ENCODE measurements at places on chromosomes 1 and 21.

DNA sequence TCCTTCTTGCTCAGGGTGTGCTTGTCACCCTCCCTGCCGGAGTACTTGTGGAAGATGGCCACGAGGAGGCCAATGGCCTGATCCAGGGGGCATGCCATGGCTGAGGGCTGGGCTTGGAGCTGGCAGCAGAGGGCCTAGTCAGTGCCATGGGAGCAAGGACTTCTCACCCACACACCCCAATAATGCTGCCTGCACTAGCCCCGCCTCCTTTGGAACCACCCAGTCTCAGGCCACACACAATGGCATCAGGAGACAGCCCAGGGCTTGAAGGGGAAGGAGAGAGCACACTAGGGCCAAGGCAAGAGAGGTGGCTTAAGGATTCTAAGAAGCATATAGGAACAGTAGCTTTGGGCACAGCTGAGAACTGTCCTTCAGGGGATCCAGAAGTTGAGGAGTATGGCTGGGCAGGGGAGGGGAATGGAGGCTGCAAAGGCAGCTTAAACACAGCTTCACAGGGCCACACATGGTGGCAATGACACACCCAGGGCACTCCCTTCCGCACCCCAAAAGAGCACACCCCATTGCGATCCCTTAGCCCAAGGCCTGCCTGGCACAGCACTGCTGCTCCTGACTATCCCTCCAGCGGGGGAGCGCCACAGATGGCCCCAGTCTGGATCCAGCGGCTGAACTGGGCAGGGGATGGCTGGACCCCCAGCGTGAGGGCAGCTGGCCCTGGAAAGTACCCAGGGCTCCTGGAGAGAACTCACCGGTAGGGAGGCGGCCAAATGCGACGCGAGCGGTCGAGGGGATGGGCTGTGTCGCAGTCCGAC lies at the start of gene S100A6:
TSS of gene S100A6 (minus strand) at position 750 of the 770 bp plus-strand sequence. CDS start at position 98, 652 bp downstream.
- DNase-seq = no peak

- DNase-seq = peak; percentile 85
These were observed 13.9 kb downstream of the WNT2B start for GRCh38 chr1:112522621-112523020.

GRCh38 chr1:3407021-3407420 lies 47.4 kb upstream of the ARHGEF16 start:
- no peak for DNase-seq

GRCh38 chr1:17892225-17892624 lies 137.1 kb downstream of the ACTL8 start:
- no peak for DNase-seq

DNA sequence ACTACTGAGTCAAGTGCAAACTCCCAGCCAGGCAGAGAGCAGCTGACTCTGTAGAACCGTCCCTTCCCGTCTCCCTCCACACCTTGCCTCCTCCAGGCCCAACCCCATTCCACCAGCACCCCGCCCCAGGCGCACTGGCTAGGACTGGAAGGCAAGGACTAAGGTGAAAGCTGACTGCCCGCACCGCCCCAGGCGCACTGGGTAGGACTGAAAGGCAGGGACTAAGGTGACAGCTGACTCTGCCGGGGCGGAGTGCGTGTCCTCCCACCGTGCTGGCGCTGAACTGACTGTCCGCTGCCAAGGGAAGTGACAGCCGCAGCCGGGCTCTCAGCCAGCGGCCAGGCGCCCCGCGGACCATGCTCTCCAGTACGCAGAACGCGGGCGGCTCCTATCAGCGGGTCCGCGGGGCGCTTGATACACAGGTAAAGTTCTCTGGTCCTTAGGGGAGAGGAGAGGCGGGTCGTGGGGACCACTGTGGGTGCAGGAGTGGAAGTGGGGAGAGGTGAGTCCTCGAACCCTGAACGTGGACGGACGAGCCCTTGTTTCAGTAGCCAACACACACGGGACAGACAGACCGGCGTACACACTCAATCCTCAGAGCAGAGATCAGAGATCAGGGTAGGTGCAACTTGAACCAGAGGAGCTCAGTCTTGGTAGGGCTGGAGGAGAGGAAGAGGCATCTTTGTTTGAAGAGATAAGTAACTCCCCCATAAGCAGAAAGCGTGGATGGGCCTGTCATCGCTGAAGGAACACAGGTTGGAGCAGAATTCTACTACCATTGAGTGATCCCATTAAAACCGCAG lies 58.0 kb downstream of the RBM11 start:
- no peak for DNase-seq

GRCh38 chr21:36499578-36500471 lies 19.9 kb upstream of the CLDN14 start:
- no peak for DNase-seq

GRCh38 chr1:91913018-91913417 lies 27.1 kb upstream of the TGFBR3 start:
- no peak for DNase-seq

GRCh38 chr1:196651079-196651478 lies 764 bp upstream of the CFH start:
- no peak for DNase-seq

DNA sequence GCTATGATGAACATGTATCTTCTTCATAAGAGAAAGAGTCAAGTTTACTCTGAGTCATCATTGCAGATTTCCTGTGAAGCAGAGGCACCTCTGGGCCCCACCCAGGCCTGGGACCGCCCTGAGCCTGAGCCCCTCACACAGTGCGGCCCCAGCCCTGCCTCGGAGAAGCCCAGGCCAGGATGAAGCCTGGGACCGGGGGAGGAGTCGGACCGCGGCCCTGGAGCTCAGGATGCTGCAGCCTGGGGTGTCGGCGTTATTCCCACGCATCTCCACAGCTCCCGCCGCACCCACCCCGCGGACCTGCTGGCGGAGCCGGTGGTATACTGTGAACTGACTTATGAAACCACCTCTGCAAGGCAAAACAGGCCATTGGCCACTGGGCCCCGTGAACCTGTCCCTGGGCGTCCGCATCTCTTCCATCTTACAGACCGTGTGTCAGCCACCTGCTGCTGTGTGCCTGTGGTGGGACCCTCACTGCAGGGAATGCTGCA lies 2.4 kb upstream of the COL6A1 start:
- DNase-seq = no peak

DNA sequence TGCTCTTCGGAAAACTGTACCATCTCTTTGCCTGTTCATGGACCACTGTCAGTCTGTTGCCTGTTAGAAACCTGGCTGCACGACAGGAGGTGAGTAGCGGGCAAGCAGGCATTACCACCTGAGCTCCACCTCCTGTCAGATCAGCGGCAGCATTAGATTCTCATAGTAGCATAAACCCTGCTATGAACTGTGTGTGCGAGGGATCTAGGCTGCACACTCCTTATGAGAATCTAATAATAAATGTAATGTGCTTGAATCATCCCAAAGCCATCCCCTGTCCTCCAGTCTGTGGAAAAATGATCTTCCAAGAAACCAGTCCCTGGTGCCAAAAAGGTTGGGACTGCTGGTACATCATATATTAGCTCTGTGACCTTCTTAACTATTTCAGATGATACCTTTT lies 110.0 kb downstream of the SMYD3 start:
- no peak for DNase-seq

DNA sequence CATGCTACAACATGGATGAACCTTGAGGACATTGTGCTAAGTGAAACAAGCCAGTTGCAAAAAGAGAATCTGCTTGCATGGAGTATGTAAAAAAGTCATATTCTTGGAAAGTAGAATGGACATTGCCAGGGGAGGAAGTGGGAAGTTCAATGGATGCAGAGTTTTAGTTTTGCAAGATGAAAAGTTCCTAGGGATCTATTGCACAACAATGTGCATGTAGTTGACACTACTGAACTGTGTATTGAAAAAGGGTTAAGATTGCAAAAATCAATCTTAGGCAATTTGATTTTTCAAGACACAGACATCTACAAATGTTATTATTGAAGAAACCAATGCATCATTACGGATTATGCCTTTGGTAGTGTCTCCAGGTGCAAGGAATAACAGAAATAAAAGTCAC lies 50.3 kb upstream of the MAGI3 start:
- no peak for DNase-seq

DNA sequence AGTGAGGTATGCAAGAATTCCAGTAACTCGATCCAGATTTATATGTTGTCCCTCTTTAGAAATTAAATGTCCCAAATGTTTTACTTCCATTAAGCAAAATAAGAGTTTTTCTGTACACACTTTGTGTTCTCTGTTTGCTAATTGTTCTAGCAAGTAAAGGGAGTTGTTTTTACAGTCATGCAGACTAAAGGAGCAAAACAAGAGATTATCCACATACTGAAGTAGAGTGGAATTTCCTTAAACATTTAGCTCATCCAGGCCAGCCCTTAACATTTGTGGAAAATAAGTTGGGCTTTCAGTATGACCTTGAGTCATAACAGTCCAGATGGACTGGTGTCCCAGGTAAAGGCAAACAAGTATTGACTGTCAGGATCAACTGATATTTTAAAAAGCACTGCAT lies 44.1 kb upstream of the TINAGL1 start:
- DNase-seq = no peak

DNA sequence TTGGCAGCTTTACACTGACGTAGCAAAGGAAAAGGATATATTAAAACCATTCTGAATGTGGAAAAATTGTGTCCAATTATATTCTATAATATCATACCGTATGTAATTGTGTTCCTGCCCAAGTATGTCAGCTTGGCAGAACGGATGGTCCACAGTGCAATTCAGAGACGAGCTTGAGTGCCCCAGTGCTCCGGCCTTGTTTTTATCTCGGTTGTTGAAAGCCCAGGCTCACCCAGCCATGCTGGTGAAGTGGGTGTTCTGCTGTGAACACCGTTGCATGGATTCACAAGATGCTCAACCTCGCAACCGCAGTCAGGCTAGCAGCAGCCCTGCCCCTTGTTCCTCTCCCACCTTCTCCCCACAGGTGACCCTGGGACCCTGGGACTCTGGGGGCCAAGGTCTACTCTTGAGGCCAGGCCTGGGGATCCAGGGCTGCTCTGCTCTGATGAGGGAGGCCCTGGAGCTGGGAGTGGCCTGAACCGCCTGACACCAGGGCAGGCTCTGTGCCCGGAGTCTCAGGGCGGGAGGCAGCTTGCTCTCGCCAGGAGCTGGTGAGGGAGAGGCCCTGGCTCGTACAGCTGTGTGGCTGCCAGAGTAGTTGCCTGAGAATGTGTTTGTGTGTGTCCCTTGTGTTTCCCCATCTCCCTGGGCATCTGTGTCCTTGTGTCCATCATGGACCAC lies 11.2 kb downstream of the PTPRF start:
- no peak for DNase-seq

DNA sequence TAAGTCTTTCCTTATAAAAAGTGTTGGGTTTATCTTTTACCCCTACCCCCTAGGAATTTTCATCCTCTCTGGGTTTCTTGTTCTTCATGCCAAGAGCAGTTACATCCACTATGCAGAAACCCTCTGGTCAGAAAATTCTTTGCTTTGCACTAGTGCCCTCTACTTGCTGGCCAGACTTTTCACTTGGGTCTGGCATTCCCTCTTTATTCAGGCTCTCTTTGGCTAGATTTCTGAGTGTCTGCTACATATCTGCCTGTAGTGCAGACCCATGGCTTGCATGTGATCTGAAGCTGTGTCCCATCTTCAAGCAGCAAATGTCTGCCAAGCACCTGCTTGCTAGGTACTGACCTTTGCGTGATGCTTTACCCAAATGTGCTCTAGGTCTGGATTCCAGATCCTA lies 237.0 kb downstream of the GPATCH2 start:
- DNase-seq = no peak

- DNase-seq = no peak
These were observed 92.0 kb downstream of the MIS18A start for GRCh38 chr21:32186804-32187203.

GRCh38 chr1:27106561-27107323 lies 48.2 kb downstream of the SLC9A1 start:
- DNase-seq = no peak

GRCh38 chr1:2378956-2379732 lies 12.2 kb downstream of the MORN1 start:
- DNase-seq = no peak

DNA sequence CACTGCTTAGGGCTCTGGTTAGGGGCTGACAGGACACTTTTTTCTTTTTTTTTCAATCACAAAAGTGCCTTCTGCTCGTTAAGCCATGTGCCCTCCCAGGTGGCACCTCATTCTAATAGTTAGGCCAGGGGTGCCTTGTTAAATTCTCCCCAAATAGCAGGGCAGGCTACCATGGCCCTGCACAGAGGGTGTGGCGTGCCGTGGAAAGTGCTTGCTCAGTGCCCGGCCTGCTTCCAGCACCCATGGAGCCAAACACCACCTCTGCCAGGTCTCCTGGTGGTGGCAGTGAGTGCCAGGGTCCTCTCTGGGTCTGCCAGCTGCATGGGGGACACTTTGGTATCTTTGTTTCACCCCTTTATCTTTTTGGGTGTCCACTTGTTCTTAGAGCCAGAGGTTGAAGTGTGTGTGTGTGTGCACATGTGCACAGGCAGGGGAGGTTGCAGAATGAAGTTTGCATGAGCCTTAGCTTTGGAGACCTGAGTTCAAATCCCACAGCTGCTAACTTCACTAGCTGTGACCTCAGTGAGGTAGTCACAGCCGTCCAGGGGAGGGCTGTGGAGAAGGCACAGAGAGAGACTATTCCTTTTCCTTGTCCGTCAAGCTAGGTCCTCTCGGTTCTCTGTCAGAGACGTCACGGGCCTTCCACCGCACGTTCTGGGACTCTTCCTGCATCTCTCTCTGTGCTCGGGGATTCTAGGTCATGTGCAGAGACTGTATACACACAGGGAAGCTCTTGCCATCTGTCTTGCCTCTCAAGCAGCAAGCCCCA lies 39.9 kb upstream of the CSF3R start:
- no peak for DNase-seq

DNA sequence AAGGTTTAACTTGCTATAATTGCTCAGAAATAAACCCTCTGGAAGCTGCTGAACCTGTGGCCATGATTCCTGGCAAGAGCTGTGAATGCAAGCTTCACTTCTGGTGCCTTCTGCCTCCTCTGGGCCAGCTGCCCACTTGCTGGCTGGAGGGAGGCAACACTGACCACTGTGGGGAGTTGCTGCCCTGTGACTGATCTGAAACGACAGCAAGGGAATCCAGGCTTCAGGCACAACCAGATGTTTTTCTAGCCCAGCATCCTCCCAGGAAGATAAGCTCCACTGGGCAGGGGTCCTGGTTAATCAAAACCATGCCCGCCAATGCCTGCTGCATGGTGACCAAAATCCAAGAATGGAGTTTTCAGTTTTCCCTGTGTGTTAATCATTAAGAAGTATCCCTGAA lies 180.0 kb upstream of the HMGB4 start:
- no peak for DNase-seq

DNA sequence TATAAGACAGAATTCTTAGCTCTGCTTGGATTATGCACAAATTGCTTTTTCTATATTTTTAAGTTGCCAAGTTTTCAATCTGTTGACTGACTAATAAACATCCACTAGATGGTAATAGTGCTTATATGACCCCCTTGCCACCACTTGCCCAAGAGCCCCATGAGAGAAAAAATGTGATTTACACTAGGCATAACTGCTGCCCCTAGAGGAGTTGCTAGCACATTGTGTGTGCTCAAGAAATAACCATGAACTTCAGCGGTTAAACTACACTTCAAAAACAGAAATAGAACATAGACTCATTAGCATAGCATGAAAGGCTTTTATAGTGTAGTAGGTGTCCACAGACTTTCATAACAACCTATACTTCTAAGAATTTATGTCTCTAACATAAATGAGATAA lies 61.4 kb downstream of the BRINP3 start:
- DNase-seq = no peak

- no peak for DNase-seq
These were observed 3.9 kb upstream of the DENND2D start for GRCh38 chr1:111204201-111204982.
